ENCODE measurements at places on chromosomes 1 and 21. TPM values are rescaled to one million over a fixed set of nuclear protein-coding genes. Genes with fewer than 3 reads are reported as not detected.

Gene CRNN
- total RNA-seq: not detected

DNA sequence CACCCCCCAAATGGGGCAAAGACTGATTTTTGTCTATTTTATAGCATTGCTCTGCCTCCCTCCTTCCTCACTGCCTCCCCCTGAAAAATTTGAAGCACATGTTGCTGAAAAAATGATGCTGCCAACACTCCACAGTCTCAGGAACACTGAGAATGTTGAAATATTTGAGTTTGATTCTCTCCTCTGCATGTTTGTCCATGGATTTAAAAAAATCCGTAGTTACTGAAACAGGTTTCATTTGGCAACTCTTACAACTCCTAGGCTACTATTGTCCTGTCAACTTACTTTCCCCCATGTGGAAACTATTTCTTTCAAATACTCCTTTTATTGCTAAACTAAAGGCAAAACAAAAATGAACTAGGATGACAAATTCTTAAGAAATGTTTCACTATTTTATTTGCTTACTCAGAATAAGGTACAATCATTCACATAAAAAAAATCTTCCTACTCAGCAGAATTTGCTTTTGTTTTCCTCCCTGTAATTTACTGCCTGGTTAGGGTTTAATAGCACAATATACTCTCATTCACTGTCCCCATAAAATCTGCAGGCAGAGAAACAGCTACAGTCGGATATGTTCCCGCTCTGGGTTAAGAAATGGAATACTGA lies 50.2 kb downstream of the C21orf91 start:
- no peak for DNase-seq

GRCh38 chr1:226664413-226665101 lies 74.5 kb downstream of the ITPKB start:
- no peak for DNase-seq

- no peak for DNase-seq
These were observed 102.9 kb upstream of the TLR5 start for GRCh38 chr1:223245983-223246382.

GRCh38 chr1:43980255-43981134 lies 1.5 kb downstream of the B4GALT2 start:
- no peak for DNase-seq

DNA sequence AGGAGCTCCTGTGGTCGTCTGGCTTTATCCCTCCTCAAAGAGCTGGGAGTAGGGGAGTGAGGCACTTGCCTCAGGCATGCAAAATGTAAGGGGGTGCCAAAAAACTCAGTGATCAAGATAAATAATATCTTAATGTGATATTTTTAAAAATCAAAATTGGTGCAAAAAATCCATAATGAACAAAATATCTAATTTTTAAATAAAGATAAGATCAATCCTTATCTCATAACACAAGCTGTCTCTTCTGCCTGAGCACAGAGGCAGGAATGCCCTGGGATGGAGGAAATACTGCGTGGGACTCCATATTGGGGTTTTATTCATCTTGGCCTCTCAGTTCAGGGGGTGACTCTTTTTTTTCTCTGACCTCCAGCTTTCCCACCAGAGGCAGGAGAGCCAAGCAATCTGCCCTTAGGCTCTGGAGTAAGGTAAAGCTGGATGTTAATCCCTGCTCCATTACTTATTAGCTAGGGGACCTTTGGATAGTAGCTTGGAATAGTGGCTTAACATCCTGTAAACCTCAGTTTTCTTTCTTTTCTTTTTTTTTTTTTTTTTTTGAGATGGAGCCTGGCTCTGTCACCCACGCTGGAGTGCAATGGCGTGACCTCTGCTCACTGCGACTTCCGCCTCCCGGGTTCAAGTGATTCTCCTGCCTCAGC lies 77.3 kb upstream of the NFASC start:
- DNase-seq: no peak
